ENCODE measurements at places on chromosomes 13 and 19. TPM values are rescaled to one million over a fixed set of nuclear protein-coding genes. Genes with fewer than 3 reads are reported as not detected.

MEDAG gene
- total RNA-seq, result not detected

LGI4 gene
- not detected for total RNA-seq

SMARCA4 gene
- total RNA-seq, result 316 TPM

PLPP2 gene
- total RNA-seq, result not detected

KRTDAP gene
- total RNA-seq, result not detected

All from PC-3 (cell line).